Activated CD4-positive, alpha-beta T cell treated with anti-CD3 and anti-CD28 coated beads, Interleukin-2, amount 10 ng/mL, durations not matched to agents 7 days and 5 days (primary cell): ENCODE measurements at places on chromosomes 16 and 17. TPM values are rescaled to one million over a fixed set of nuclear protein-coding genes. Genes with fewer than 3 reads are reported as not detected.
A peak's percentile ranks its signal among the peaks of the same experiment; 100 is the strongest.

DNA sequence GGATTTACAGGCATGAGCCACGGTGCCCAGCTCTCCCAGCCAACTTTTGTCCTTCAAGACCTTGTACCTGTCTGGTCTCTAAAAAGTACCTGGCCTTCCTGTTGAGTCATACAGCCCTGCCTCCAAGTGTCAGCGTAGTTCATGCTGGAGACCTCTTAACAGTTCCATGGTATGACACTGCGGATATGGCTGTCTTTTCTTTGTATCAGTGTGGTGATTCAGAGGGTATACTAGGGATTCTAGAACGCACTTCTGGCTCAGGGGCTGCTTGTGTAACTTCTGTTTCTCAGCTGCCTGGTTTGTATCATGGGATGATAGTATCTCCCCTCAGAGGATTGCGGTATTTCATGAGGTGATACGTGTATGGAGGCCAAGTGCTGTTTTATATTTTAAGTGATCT, 2.0 kb upstream of the TMEM11 start:
- DNase-seq, result no peak

- DNase-seq, result no peak
These were observed 478.5 kb upstream of the SALL1 start for GRCh38 chr16:51629576-51629975.

GRCh38 chr17:80586846-80587228, 42.2 kb downstream of the RPTOR start:
- DNase-seq, result no peak

- DNase-seq, result peak; percentile 66
These were observed 27.8 kb upstream of the GHDC start for GRCh38 chr17:42221886-42222745.

DNA sequence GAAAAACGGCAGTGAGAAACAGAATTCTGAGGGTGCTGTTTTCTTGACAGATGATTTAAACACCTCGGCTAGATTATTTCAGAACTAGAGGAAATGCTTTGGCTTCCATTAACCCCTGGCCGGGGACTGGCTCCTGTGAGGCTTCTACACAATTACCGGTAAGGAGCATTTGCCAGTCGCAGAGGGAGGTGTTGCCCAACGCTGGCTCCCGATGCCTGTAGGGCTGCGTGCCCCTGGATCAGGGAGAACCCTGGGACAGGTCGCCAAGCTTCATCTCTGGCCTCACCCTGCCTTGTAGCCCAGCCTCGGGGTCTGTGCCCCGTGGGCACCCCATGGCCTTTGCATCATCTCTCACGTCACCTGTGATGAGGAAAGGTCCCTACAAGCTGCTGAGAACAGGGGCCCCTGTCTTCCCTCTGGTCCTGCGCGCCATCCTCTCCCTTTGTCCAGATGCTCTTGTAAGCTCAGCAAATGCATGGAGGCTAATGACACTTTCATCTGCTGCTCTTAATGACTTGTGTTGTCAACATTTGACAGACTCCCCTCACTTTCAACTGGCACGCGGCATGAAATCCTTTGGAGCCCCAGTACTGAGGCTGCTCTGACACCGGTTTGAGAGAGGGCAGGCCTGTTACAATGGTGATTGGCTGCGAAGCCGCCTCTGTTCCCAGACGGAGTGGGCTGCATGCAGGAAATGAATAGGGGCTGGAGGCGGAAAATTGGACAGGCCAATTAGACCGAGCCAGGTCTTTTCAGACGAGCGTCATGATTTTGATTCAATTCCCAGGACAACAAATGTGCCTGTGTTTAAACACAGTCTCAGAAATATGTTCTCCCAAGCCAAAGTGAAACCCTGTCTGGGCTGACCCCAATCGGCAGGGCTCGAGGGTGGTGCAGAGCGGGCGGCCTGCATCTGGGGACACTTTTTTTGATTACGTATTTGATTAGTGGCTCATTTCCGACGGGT, 85.5 kb upstream of the DOC2B start:
- DNase-seq, result peak; percentile 3

GRCh38 chr17:12318571-12319266, 298.0 kb downstream of the MAP2K4 start:
- DNase-seq, result no peak

GRCh38 chr17:61766520-61766919, 96.8 kb downstream of the BRIP1 start:
- no peak for DNase-seq

GRCh38 chr16:2090777-2091546, 43.2 kb downstream of the TSC2 start:
- DNase-seq, result no peak

- DNase-seq, result no peak
These were observed 3.3 kb downstream of the ABCC3 start for GRCh38 chr17:50637829-50638605.

DNA sequence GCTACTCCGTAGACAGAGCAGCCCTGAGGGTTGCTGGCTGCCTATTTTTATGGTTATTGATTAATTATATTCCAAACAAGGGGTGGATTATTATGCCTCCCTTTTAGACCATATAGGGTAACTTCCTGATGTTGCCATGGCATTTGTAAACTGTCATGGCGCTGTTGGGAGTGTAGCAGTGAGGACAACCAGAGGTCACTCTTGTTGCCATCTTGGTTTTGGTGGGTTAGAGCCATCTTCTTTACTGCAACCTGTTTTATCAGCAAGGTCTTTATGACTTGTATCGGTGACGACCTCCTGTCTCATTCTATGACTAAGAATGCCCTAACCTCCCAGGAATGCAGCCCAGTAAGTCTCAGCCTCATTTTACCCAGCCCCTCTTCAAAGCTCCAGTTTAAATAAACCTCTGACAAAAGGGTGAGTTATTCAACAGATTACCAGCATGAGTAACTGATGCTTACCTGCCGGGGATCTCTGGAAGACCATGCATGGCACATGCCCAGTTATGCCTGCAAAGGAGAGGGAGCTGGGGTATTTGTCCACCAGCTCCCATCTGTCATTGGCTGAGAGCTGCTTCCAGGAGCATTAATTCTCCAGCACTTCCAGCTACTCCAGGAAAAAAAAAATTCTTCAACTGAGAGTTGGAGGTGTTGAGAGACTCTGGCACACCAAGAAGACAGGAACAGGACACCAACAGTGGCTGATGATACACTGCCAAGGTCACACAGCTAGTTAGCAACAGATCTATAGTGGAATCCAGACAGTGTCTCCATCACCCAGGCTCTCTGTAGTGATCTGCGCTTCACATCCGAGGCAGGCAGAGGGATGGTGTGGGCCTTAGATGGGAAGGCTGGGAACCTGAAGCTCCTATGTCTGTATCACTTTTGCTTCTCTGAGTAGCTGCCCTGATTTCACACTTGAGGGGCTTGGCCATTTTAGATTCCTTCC, 36.6 kb upstream of the IL21R start:
- no peak for DNase-seq

- DNase-seq, result peak; percentile 73
These were observed 1.5 kb downstream of the SPOP start for GRCh38 chr17:49676276-49676868.

Gene SP2
- total RNA-seq, result 33.8 TPM

Gene YBX2
- total RNA-seq, result 0.83 TPM

Gene ZPBP2
- not detected for total RNA-seq

Gene KRT28
- not detected for total RNA-seq

Gene CDRT4
- 1.5 TPM for total RNA-seq

Gene SYT17
- total RNA-seq, result not detected
